T follicular helper cell (primary cell): ENCODE measurements at places on chromosomes 6 and 20.

- no peak for DNase-seq
Observed at GRCh38 chr20:46347841-46348803, 39.8 kb upstream of the CDH22 start.

DNA sequence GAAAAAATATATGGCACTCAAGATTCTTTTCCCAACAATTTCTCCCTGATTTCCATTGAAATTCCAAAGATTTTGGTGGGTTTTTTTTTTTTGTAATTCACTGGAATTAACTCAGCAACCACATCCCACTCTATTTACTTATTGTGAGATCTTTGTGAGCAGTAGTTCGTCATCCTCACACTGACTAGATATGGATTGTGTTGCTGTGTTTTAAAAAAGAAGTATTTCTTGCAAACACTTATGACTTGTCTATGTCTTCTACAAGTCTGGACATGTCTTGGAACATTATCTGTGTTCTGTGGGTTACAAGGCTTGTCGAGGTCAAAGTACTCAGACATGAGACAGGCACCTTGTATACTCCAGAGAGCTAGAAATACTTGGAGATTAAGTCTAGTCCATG lies 7.3 kb upstream of the TENT5A start:
- DNase-seq = no peak

DNA sequence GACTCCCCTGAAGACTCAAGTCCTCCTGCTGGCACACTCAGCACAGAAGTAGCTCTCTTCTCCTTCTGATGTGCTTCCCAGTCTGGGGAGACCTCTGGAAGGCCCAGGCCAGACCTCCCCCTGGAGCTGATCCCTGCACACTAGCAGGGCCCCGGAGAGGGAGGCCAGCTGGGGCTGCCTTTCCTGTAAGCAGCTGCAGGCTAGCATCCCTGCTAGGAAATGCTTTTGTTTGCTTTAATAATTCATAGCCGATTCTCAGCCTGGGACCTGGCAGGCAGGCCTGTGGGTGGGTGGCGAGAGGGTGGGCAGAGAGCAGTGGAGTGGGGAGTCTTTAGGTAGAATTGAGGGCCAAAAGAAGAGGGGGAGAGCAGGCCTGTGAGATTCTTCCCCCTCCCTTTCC lies 5.2 kb downstream of the EBF4 start:
- no peak for DNase-seq

GRCh38 chr6:48933136-48933535 lies 529.9 kb downstream of the MMUT start:
- no peak for DNase-seq

GRCh38 chr6:111713236-111713635 lies 107.6 kb upstream of the TRAF3IP2 start:
- DNase-seq = no peak

DNA sequence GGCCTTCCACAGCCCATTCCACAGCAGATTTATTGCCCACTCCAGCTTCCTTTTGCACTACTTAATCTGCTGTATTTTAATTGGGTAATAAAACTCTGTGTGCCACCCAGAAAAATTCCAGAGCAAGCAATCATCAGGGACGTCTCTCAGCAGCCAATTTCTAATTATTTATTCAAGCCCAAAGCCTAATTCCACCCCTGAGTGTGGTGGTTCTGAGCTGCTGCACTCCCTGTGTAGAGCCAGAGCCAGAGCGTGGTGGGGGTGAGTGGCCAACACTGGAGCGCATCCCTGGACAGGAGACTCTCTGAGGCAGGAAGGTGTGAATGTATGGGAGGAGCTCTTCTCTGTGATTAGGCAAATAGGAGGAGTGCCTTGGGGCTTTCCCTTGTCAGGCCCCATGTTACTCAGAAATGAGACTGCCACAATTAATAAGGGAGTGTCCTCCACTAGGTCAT lies 66.1 kb downstream of the CD24 start:
- DNase-seq = no peak

- DNase-seq = peak; percentile 55
Observed at GRCh38 chr6:1524040-1524480, 85.7 kb upstream of the FOXC1 start.

- DNase-seq = no peak
Observed at GRCh38 chr6:156720691-156721685, 56.2 kb upstream of the ARID1B start.

- DNase-seq = no peak
Observed at GRCh38 chr20:62738025-62738881, 29.6 kb downstream of the NTSR1 start.

GRCh38 chr6:21420926-21421325 lies 172.6 kb upstream of the SOX4 start:
- no peak for DNase-seq

- DNase-seq = no peak
Observed at GRCh38 chr6:8181160-8181881, 79.0 kb upstream of the EEF1E1 start.

- no peak for DNase-seq
Observed at GRCh38 chr6:32937230-32937633, 3.6 kb downstream of the HLA-DMB start.

DNA sequence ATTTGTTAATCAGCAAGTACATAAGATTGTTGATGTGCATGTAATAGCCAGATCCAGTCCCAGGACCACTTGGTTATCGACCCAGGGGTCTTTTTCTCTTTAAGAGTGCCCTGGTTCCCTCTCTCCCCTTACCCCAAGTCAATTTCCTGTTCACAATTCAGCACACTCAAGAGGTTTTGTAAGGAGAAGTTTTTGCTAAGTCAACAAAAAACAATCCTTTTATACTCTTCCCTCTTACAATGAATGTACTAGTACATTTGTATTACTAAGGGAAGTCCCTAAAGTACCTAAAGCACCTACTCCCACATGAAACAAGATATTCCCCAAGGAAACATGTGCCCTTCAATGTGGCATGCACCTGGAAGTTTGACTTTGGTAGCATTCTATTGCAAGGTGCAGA lies 1.6 kb upstream of the NT5DC1 start:
- no peak for DNase-seq

GRCh38 chr20:7856756-7857155 lies 83.5 kb downstream of the HAO1 start:
- DNase-seq = no peak

- DNase-seq = no peak
Observed at GRCh38 chr6:84272298-84272697, 44.9 kb upstream of the CEP162 start.

GRCh38 chr20:17895641-17896171 lies 72.9 kb downstream of the SNX5 start:
- DNase-seq = no peak

DNA sequence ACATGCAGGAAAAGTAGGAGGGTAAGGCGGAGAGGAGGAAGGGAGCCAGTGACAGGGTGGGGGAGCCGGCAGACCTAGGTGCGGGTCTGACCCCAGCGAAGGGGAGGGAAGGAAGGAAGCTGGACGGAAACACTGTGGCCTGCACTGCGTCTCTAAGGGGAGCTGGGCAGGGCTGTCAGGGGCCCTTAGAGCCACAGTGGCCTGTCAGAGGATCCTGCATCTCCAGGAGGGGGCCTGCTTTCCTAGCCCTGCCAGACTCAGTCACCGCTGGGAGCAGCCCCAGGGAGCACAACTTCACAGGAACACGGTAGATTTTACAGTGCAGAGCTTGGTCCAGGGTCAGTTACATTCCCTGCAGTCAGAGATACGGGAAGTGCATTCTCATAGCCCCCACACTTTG lies 118.2 kb downstream of the PACRG start:
- no peak for DNase-seq

- DNase-seq = peak; percentile 19
Observed at GRCh38 chr6:160766989-160767646, 65.1 kb downstream of the PLG start.

GRCh38 chr6:9657994-9658393 lies 756.9 kb downstream of the TFAP2A start:
- DNase-seq = no peak

GRCh38 chr6:96016334-96017069 lies 728 bp downstream of the FUT9 start:
- no peak for DNase-seq

DNA sequence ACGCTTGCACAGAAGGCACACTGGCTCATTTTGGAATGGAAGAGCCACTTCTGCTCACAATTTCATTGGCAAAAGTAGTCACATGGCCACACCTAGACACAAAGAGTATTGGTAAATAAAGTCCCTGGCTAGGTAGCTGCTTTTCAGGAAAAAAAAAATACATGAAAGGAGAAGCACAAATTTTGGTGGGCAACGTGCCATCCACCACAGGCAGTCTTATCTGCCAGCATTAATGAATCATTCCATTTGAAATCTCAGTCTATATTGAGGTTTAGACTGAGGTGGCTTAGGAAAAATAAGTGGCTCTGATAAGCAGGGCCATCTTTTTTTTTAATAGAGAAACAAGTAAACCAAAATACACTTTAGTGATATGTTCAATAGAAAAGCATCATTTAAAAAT lies 44.3 kb downstream of the ADGRB3 start:
- DNase-seq = no peak

DNA sequence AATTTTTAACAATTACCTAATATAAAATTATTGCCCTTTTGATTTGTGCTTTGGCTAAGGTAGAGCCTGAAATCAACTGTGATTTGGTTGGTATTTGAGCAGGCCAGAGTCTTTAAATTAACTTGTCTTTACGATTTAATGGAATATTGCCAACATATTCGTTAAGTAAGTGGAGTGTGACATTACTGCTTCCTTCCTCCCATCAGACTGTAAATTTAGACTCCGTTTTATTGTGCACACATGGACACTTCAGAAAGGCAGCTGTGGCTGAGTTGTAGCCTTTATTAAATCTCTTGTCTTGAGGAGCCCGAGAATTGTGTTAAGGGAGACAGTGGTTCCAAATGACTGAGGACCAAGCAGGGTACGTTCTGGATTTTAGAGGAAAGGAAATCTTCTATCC lies 57.4 kb downstream of the CAP2 start:
- no peak for DNase-seq

GRCh38 chr6:111781041-111781708 lies 92.1 kb downstream of the FYN start:
- DNase-seq = no peak

DNA sequence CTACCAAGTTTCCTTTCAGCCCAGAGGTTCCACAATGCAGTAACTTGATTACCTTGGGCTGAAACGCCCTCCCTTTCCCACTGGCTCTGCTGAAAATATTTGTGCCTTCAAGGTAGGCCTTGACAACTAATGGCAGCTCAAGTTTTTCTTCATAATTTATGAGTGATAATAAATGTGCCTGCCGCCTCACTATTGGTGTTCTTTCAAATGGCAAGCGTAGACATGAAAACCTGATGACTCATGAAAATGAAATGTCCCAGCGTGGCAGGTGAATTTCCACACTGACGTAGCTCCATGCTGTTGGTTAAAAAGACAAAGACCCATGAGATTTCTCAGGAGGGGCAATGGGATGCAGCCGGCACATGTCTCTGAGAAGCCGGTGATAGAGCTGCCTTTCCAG lies 107.2 kb upstream of the GGTLC1 start:
- DNase-seq = no peak

DNA sequence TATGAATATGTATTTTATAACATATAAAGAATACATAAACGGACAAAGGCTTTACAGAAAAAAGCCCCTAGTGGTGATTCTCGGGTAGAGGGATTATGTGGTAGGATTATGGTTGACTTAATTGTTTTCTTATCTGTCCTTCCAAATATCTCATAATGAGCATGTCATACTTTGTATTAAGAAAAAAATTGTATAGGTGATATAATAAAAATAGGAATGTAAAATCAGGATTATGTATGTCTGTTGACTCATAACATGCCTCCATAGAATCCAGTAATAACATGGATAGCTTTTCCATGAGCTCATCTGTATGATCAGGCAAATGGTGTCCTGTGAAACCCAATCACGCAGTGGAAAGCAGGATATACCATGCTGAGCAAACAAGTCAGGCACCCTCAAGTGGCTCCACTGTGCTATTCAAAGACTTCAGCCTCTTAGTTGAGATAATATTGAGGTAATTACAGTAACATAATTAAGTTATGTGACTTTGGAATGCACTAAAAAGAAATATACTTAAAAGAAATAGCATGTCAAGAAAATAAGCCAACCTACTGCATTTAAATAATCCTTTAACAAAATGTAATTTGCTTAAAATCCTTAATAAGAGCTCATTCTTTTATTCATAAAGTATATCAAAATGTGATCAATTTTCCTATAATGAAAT lies 39.6 kb upstream of the PRELID3B start:
- no peak for DNase-seq
